ENCODE measurements at places on chromosomes 3 and 15.

- peaks cover 1% of the 10 kb centered on the region for H3K27me3 ChIP-seq
- H3K4me3 ChIP-seq, result no peak overlapping the region
- DNase-seq, result no peak
- no peak overlapping the region for H3K27ac ChIP-seq
- peaks cover 18% of the 10 kb centered on the region for H3K4me1 ChIP-seq
These were observed 134.0 kb downstream of the PGPEP1L start for GRCh38 chr15:98873441-98874218.

DNA sequence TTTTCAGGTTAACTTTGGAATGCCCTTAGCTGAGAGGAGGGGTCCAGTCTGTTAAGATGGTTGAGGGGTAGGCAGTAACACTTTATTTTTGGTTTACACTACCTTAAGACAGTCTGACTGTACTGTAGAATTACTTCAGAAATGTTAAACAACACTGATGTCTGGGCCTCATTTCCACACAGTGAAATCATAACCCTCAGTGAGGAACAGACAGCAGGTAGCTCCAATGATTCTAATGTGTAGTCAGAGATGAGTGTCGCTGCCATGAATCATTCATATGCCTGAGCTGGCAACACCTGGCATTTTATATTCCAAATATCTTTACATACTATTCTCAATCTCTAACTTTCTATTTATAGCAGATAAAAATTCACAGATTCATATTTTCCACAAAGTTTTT, 37.3 kb upstream of the POU1F1 start:
- no peak overlapping the region for H3K27ac ChIP-seq
- no peak overlapping the region for H3K4me3 ChIP-seq
- H3K27me3 ChIP-seq, result no peaks in the 10 kb centered on the region
- no peaks in the 10 kb centered on the region for H3K4me1 ChIP-seq
- no peaks in the 10 kb centered on the region for H3K36me3 ChIP-seq

GRCh38 chr3:188037195-188037718, 116.7 kb upstream of the LPP start:
- H3K4me3 ChIP-seq, result no peak overlapping the region
- no peak overlapping the region for H3K27ac ChIP-seq
- DNase-seq, result peak; percentile 12
- no peaks in the 10 kb centered on the region for H3K27me3 ChIP-seq

DNA sequence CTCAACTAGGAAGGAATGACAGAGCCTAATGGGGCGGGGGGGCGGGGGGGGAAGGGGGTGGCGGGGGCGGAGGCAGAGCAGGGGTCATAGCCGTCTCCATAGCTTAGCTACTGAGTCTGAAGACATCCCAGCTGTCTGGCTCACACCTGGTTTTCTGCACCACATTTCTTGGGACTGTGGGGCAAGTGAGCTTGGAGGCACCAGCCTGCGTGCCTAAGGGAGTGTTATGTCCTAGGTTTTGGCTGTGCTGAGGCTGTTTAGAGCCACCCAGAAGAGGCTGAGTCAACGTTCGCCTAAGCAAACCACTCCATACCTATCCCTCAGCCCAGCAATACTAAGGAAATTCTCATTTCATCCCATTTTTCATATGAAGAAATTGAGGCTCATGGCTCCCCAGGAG, 1.4 kb downstream of the IL17RD start:
- H3K27me3 ChIP-seq, result peaks cover 23% of the 10 kb centered on the region
- H3K27ac ChIP-seq, result no peak overlapping the region
- DNase-seq, result no peak

DNA sequence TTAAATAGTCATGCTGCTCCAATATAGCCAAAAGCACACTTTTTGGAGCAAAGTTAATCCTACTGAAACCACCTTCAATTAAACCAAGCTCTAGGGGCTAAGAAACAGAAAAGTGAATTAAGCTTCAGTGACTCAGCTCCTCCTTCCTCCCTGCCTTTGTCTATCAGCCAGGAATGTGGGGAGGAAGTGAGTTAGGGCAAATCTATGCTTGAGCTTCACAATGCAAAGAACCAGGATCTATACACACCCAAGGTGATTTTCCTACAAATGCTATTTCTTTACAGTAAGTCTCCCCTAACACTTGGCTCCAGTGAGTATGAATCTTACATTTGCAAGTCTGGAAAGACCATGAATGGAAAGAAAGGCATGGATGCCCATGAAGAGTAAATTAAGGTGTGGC, 212.1 kb downstream of the P3H2 start:
- no peaks in the 10 kb centered on the region for H3K27me3 ChIP-seq
- H3K4me1 ChIP-seq, result peaks cover 16% of the 10 kb centered on the region
- no peak overlapping the region for H3K4me3 ChIP-seq
- no peak overlapping the region for H3K27ac ChIP-seq
- no peaks in the 10 kb centered on the region for H3K36me3 ChIP-seq
- no peak for DNase-seq

DNA sequence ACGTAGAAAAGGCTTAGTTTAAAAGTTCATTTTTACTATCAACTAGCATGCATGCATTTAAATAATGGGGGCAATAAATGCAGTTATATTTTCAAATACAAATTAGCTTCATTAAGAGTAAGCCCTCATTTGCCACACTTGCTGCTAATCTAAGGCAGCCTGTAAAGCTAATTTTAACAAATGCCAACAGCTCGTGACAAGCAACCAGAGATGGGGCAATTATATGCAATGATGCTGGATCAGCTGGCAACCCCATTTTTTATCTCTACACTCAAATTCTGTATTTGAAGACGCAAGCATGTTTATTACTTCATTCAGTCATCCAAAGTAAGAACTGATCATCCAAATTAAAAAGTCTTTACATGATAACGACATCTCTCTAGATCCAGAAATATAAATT, 12.1 kb downstream of the RFTN1 start:
- DNase-seq, result no peak
- peaks cover 11% of the 10 kb centered on the region for H3K4me1 ChIP-seq
- no peak overlapping the region for H3K27ac ChIP-seq
- peaks cover 2% of the 10 kb centered on the region for H3K27me3 ChIP-seq

DNA sequence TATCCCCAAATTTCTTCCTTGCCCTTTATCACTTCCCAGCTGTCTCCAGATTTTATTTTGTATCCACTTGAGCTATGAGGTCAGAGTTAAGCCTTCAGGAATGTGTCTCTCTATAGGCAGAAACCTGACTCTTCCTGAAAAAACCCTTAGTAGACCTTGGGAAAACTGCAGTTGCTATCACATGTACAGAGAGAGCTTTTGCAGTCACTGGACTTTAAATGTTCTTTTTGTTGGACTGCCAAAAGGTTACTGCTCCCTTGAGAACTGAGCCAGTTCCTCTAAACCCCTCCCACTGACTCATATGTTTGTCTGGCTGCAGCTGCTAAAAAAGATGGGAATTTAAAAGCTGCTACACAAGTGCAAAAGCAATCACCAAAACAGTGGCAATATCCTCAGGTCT, 169.1 kb upstream of the CCDC54 start:
- H3K27me3 ChIP-seq, result no peaks in the 10 kb centered on the region
- H3K36me3 ChIP-seq, result no peaks in the 10 kb centered on the region
- peak overlapping the region; percentile 62 for H3K27ac ChIP-seq
- H3K4me1 ChIP-seq, result peaks cover 15% of the 10 kb centered on the region
- H3K4me3 ChIP-seq, result no peak overlapping the region

GRCh38 chr3:148202386-148202785, 495.3 kb upstream of the AGTR1 start:
- DNase-seq, result no peak
- H3K4me1 ChIP-seq, result peaks cover 5% of the 10 kb centered on the region
- no peaks in the 10 kb centered on the region for H3K36me3 ChIP-seq
- no peaks in the 10 kb centered on the region for H3K27me3 ChIP-seq

DNA sequence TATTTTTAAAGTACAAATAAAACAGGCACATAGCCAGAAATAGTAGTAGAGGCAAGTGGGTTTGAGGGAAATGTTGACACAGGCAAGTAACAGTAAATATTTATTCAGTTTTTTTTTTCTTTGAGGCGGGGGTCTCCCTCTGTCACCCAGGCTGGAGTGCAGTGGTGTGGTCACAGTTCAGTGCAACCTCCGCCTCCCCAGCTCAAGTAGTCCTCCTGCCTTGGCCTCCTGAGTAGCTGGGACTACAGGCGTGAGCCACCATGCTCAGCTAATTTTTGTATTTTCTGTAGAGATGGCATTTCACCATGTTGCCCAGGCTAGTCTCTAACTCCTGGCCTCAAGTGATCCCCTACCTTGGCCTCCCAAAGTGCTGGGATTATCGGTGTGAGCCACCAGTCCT, 43.5 kb downstream of the PHLDB2 start:
- DNase-seq, result no peak
- no peak overlapping the region for H3K4me3 ChIP-seq
- H3K4me1 ChIP-seq, result peaks cover 8% of the 10 kb centered on the region
- H3K36me3 ChIP-seq, result peaks cover 31% of the 10 kb centered on the region
- peaks cover 2% of the 10 kb centered on the region for H3K27me3 ChIP-seq

DNA sequence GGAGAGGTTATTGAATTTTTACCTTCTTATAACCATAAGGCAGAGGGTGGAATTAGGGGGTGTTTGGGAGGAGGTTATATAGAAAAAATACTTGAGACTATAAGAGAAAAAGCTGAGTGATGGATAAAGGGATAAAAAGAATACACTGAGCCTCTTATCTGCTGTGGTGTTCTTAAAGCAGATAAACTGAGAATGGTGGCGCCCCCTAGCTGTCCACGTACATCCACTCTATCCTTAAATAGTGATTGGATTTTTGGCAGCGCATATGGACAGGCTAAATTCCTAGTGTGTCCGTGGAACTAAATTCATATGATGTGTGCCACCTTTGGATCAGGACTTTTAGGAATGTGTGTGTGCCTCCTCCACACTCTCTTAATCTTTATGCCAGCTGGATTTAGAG, 121.1 kb downstream of the OXSM start:
- no peaks in the 10 kb centered on the region for H3K27me3 ChIP-seq
- DNase-seq, result no peak
- H3K4me3 ChIP-seq, result no peak overlapping the region
- no peaks in the 10 kb centered on the region for H3K36me3 ChIP-seq
- H3K4me1 ChIP-seq, result peaks cover 8% of the 10 kb centered on the region

GRCh38 chr3:176959867-176960266, 237.4 kb downstream of the TBL1XR1 start:
- H3K4me3 ChIP-seq, result no peak overlapping the region
- H3K27me3 ChIP-seq, result no peaks in the 10 kb centered on the region
- H3K36me3 ChIP-seq, result no peaks in the 10 kb centered on the region
- H3K27ac ChIP-seq, result no peak overlapping the region
- H3K4me1 ChIP-seq, result peaks cover 7% of the 10 kb centered on the region

- no peak for DNase-seq
- H3K27ac ChIP-seq, result no peak overlapping the region
- peaks cover 8% of the 10 kb centered on the region for H3K27me3 ChIP-seq
- H3K4me1 ChIP-seq, result no peaks in the 10 kb centered on the region
- no peaks in the 10 kb centered on the region for H3K36me3 ChIP-seq
These were observed 4.4 kb upstream of the HHATL start for GRCh38 chr3:42706721-42707619.

DNA sequence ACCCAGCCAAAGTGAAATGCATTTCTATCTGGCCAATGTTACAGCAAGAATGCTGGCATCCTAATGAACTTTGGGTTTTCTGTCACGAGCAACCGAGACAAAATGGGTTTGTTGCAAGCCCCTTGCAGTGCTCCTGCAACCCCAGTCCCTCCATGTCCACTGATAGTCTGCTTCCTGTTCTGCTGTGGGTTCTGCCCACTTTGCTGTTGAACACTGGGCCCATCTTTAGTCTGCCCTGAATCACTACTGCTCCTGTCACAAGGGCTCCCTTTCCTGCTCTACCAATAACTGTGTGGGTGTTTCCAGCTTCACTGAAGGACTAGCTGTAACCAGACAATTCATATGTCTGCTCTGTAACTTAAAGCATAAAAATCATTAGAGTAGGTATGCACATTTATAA, 12.7 kb upstream of the OXSR1 start:
- H3K4me1 ChIP-seq, result peaks cover 6% of the 10 kb centered on the region
- no peak for DNase-seq
- peaks cover 3% of the 10 kb centered on the region for H3K27me3 ChIP-seq
- H3K4me3 ChIP-seq, result no peak overlapping the region
- no peak overlapping the region for H3K27ac ChIP-seq

GRCh38 chr3:182891364-182891763, 89.0 kb downstream of the DCUN1D1 start:
- no peak for DNase-seq
- peaks cover 20% of the 10 kb centered on the region for H3K4me1 ChIP-seq
- H3K27me3 ChIP-seq, result no peaks in the 10 kb centered on the region
- no peak overlapping the region for H3K4me3 ChIP-seq
- H3K36me3 ChIP-seq, result peaks cover 6% of the 10 kb centered on the region

- peak; percentile 73 for DNase-seq
- peak overlapping the region; percentile 92 for H3K4me3 ChIP-seq
- H3K36me3 ChIP-seq, result peaks cover 12% of the 10 kb centered on the region
- peaks cover 37% of the 10 kb centered on the region for H3K4me1 ChIP-seq
- peaks cover 15% of the 10 kb centered on the region for H3K27me3 ChIP-seq
These were observed 604 bp upstream of the TJP1 start for GRCh38 chr15:29822684-29823459.

DNA sequence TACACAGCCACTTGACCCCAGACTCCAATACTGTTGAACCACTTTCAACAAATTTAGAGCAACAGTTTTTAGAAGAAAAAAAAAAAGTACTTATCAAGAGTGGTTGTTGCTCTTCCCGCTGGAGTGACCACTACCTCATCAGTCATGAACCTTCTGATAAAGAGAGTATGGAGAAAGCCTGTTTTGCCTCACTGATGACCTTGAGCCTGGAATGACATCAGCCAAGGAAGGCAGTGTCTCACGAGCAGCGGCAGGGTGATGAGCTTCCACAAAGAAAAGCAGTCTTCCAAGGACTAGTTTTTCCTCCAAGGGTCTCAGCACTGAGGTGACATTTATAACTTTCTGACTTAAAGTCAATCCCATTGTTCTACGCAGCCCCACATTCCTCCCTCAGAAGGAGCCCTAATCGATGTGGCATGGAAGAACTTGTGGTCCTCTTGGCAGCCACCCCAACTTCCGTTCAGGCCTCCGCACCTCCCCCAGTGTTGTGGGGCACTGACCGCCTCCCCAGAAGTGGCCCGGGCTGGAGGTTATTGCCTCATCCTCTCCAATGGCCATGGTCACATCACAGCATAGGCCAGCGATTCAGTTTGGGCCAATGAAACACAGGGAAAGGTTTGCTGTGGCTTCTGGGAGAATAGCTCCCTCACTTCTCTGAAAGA, 1.8 kb upstream of the CYP11A1 start:
- peaks cover 21% of the 10 kb centered on the region for H3K4me1 ChIP-seq
- no peaks in the 10 kb centered on the region for H3K36me3 ChIP-seq
- H3K27ac ChIP-seq, result no peak overlapping the region
- H3K4me3 ChIP-seq, result no peak overlapping the region

DNA sequence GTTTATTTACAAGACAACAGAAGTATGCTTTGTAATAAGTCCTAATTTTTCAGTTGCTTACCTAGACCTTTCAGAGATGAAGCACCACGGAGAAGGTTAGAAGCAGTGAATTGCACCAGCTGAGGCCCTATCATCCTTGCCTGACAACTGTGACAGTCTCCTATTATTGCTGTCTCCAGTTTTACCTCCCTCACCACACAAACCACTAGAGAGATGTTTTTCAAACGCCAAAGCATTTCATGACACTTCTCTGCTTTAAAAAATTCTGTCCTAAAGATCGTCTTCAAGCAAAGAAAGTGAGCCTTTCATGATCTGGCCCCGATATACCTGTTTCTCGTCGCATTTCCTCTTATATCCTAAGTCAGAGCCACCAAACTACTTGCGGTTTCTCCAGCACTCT, 72.3 kb upstream of the TSPAN3 start:
- H3K27me3 ChIP-seq, result no peaks in the 10 kb centered on the region
- H3K27ac ChIP-seq, result no peak overlapping the region
- DNase-seq, result no peak
- no peaks in the 10 kb centered on the region for H3K4me1 ChIP-seq
- peaks cover 71% of the 10 kb centered on the region for H3K36me3 ChIP-seq

GRCh38 chr3:143851331-143852017, 3.2 kb upstream of the SLC9A9 start:
- H3K4me1 ChIP-seq, result peaks cover 22% of the 10 kb centered on the region
- no peak for DNase-seq
- no peak overlapping the region for H3K4me3 ChIP-seq
- no peak overlapping the region for H3K27ac ChIP-seq
- H3K36me3 ChIP-seq, result no peaks in the 10 kb centered on the region
- no peaks in the 10 kb centered on the region for H3K27me3 ChIP-seq
